ENCODE measurements at places on chromosomes 7 and 10.

DNA sequence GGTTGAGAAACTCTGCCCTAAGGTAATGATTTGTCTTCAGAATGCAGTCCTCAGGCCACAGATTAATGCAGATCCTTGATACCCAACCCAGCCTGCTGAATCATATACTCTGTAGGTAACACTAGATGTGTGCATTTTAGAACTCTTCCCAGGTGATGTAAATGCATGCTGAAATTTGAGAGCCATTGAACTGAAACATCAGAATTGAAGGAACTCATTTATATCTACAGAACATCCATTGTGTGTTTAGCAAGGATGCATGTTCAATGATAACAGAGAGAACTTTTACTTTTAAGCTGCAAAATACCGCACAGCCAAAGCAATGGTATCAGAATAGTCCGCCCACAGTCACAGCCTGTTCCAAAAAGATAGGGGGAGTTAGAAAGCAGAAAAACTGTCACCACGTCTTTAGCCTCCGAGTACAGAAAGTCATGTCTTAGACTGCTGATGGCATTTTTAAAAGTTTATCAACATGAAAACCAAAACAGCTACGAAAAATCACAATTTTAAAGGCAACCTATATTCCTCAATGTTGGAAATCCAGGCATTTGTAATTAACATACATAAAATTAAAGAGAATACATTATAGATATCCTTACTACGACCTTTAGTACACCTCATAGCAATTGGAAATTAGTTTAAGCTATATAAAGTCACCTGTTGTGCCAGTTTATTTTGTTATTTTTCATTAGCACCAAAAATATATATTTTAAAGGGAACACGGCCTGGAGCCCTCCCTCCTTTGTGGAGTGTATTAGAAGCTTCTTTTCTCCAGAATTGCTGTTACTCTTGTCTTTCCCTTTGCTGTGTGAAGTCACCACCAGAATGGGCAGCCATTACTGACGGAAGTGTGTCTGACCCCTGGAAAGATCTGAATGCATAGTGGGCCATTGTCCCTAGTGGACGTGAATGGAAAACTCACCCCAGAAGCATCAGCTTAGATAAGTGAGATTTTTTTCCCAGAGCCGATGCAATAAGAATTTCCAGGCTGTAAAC, 65.8 kb upstream of the PRKAR2B start:
- DNase-seq = no peak

DNA sequence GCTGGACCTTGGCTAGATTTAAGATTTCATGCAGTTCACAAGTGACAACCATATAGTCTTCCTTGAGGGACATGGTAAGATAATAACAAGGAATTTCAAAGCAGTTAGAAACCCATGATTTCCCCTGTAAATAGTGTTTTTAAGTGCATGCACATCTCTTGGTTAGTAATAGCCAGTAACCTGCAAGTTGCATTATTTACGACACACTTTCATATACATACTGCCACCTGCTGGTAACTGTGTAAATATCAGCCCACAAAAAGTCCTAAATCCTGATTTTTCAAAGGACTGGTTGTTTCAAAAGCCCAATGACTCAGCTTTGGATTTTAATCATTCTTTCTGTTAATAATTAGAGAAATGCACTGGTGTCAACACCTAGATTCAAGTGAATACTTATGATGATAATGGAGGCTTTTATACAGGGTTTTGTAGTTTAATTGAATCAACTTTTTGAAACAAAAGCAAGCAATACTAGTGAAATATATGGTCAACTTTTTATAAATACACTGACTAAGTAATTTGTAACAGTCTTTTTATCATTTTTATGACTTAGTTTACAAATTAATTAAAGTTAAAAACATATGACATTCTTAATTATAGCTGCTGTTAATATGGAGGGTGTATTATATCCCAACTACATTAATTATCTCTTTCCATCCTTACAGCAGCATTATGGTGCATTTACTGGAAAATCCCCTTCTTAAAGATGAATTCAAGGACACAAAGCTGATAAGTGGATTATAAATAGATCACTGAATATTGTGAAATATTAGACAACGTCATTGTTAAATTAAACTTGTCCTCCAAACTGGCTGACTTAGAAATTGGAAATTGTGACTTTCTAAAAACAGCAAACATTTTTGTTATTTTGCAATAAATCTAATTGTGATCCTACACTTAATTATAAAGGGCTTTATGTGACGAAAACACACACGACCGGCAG, 367.7 kb upstream of the SEMA3D start:
- no peak for DNase-seq

DNA sequence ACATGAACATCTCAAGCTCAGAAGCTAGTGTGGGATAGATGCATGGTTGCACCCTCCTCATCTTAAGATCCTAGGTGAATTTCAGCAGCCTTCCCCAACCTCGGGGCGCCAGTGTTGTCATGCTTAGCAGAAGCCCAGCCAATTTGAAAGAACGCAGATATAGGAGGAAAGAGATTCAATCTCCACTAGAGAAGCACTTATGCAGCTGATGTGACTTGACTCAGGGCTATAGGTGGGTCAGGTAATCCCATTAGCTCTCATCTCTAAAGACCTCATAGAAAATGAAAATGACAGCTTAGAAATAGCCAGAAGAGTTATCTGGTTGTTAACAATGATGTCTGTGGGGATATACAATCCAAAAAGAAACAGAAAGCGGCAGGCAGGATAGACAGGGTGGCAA, 310.5 kb downstream of the GPAM start:
- no peak for DNase-seq

GRCh38 chr7:48182718-48183369, 11.6 kb downstream of the ABCA13 start:
- no peak for DNase-seq

DNA sequence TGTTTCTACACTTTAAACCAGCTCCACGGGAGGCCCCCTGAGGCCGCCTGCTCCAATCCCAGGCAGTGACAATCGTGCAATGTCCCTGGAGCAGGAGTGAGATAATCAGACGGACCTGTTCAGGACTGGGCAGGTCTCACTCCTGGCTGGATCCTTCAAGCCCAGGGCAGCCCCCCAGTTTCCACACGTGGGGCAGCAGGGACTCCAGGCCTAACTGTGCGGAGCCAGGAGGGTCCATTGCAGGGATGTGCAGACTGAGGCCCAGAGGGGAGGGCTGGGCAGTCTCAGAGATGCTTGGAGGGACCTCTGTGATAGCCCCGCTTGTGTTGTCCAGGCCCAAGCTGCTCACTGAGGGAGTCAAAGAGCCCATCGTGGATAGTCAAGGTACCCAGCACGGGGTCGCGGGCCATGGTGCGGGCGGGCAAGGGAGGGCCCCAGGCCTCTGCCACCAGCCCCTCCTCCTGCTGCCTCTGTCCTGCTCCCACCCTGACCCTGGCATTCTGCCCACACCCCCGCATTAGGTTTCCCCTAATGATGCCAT, 110.5 kb upstream of the KCTD7 start:
- no peak for DNase-seq

GRCh38 chr7:97731736-97732564, at the start of gene TAC1:
Gene TAC1 (plus strand): TSS chr7:97732086. CDS start chr7:97732613, 527 bp downstream.
- no peak for DNase-seq

DNA sequence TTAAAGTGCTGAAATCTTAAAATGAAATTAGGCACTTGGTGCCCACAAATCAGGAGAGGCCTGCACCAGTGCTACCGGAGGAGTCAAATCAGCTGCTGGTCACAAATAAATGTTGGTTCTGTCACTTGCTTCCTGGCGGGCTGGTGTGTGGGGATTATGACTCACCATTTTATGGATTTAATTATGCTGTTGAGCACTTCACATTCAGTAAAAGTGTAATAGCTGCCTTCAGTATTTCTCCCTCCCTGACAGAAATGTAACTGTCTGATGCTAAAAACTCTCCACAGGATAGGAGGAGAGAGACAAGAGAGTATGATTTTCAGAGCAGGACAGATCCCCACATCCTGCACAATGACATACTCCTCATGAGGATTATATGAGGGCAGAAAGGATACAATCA, 186.0 kb downstream of the JAZF1 start:
- DNase-seq = no peak

GRCh38 chr7:31410265-31410664, 69.7 kb upstream of the NEUROD6 start:
- no peak for DNase-seq

GRCh38 chr7:67426654-67427053, 430.0 kb downstream of the TYW1 start:
- DNase-seq = no peak

GRCh38 chr10:4868357-4868657, 42.3 kb downstream of the AKR1E2 start:
- DNase-seq = no peak

DNA sequence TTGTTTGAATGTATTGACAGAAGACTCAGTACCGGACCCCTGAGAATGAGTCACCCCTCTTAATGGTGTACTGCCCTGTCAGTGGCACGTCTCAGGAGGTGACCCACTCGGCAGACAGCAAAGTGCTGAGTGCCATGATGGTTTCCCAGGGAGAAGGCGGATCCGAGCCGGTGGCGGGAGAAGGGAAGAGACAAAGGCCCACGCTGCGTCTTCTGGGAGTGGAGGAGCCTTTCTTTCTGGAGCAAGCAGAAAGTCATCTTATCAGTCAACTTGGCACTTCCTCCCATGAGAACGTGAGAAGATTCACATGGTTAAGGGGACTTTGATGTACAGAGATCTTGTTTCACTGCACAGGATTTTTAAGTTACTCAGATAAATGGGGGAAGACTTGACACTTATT, 14.6 kb upstream of the PPP2R2D start:
- no peak for DNase-seq

- DNase-seq = no peak
These were observed 508.3 kb downstream of the SORCS3 start for GRCh38 chr10:105149371-105149891.

DNA sequence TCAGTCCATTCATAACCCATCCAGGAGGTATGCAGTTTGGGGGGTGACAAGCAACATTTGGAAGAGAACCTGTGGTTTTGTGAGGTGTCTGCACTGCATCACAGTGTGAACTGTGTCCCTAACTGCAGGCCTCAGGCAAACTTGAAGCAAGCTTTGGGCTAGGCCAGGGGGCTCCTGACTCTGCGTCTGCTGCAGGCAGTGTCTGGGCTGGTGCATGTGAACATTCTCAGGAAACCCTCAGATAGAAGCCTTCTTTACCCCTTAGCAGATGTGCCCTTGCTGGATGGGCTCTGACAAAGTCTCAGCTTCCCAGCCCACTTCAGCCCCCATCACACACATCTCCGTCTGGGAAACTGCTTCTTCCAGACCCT, 61.0 kb downstream of the VIPR2 start:
- DNase-seq = no peak

DNA sequence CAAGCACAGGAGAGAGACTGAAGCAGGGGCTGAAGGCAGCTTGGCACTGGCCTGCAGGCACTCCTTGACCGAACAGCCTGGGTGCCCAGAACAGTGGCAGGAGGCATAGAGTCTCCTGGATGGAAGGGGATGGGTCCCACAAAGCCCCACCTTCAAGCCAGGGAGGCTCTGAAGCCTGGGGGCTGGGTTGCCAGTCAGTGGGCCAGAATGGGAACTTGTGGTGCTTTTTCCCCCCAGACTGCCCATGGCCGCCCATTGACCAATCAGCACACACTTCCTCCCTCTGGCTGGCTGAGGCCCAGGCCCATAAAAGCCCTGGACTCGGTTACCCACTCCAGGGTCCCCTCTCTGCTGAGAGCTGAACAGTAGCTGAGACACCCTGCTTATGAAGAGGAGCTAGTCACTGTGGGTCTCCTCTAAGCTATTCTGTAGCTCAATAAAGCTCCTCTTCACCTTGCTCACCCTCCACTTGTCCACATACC, 109.6 kb downstream of the ELAPOR2 start:
- no peak for DNase-seq

GRCh38 chr7:23712368-23713284, 2.6 kb downstream of the STK31 start:
- no peak for DNase-seq

GRCh38 chr7:14457568-14458453, 444.7 kb downstream of the DGKB start:
- no peak for DNase-seq

DNA sequence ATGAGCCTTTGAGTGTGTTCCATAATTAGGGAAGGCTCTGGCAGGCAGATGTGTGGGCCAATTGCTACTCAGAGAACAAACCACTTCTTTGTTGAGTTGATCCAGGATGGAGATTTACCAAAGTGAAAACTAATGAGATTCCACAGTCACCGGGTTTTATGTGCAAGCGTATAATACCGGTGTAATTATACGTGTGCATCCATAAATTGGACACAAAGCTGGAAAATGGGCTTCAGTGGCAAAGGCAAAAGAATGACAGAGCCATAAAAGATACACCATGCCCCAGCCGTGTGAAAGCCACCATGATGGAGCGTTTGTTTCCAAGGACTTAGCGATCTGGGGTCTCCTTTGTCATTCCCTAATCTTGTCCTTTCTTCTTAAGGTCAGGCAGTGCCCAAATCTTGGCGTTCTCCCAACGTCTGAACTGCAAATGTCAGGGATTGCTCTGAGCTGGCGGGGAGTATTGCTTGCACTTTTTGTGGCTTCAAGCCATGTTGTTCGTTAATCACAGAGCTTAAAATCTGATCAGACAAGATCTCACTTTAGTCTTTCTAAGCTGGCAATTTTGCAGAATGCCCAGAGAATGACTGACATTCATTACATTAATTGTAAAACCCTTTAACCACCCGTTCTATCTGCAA, 70.1 kb downstream of the NPTX2 start:
- no peak for DNase-seq

- DNase-seq = no peak
These were observed 740 bp downstream of the ANXA7 start for GRCh38 chr10:73413108-73413527.

DNA sequence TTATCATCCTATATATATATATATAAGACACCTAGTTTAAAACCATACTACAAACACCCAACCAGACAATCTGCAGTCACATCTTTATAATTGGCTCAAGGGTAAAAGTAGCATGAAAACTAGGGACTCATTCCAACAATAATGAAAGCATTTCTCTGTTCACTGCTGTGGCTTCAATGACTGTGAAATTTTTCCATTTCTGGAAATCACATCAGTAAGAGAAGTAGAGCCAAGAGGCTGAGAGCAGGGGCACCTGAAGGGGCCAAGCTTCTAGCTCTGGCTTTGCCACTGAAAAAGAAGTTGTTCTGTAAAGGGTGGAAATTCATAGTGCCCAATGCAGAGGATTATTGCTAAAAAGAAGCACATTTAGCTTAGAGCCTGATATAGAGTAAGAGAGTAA, 158.6 kb upstream of the GLI3 start:
- no peak for DNase-seq

- DNase-seq = no peak
These were observed 20.8 kb downstream of the GRM3 start for GRCh38 chr7:86664486-86664885.

DNA sequence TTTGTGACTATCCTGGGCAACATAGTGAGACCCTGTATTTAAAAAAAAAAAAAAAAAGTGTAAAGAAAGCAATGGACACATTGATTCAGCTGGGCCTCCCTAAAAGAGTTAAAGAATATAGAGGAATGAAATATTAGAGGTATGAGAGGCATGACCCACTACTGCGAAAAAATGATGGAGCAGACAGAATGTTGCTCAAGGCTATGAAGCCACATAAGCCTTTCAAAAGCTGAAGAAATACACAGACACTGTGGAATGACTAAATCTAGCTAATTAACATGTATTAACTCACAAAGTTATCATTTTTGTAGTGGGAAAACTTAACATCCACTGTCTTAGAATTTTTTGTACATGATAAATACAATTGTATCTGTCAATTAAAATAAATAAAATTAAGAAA, 107.3 kb downstream of the HGF start:
- no peak for DNase-seq

- no peak for DNase-seq
These were observed 83.2 kb downstream of the FOXL3 start for GRCh38 chr7:372932-373791.

GRCh38 chr7:126791306-126791705, 461.4 kb downstream of the GRM8 start:
- DNase-seq = no peak

All from esophagus squamous epithelium (tissue), 5 donors.